ENCODE measurements at places on chromosomes 6 and 20. TPM values are rescaled to one million over a fixed set of nuclear protein-coding genes. Genes with fewer than 3 reads are reported as not detected.

DNA sequence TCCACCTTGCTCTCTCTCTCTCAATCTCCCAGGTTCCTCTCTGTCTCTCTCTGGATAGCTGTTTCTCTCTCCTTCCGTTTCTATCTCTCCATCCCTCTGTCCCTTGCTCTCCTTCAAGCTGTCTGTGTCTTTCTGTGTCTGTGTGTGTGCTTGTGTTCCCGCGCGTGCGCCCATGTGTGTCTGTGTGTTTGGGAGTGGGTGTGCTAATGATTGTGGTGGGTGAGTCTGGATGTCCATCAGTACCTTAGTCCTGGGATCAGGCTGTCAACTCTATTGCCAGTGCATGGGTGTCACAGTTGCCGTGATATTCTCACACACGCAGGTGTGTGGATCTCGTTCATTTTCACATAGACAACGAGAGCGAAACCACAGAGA is 1380.6 kb upstream of the DEFB115 start:
- DNase-seq: no peak

The PI16 gene
- 15.4 TPM for total RNA-seq

- DNase-seq: no peak
These were observed 12.0 kb downstream of the GCLC start for GRCh38 chr6:53532942-53533341.

The C6orf58 gene
- total RNA-seq: 0.55 TPM

DNA sequence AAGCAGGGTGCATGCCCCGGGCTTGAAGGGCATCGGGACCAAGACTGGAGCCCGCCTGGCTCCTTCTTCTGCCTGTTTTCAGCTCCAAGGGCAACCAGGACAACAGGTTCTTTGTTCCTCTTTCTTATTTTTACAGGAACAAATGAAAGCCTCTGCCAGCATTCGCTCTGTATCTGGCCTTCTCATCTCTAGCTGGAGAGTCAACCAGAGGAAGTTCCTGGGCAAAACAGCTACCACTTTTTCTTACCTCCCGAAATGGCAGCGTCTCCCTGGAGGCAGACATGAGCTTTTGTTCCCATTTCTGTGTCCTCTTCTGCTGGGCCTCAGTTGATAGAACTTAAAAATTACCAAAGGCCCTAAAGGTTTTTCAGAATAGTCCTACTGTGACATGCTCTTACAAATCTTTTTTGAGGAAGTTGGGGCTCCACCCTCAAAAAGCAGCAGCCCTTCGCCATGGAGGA is 74.1 kb upstream of the NAA20 start:
- DNase-seq: no peak

DNA sequence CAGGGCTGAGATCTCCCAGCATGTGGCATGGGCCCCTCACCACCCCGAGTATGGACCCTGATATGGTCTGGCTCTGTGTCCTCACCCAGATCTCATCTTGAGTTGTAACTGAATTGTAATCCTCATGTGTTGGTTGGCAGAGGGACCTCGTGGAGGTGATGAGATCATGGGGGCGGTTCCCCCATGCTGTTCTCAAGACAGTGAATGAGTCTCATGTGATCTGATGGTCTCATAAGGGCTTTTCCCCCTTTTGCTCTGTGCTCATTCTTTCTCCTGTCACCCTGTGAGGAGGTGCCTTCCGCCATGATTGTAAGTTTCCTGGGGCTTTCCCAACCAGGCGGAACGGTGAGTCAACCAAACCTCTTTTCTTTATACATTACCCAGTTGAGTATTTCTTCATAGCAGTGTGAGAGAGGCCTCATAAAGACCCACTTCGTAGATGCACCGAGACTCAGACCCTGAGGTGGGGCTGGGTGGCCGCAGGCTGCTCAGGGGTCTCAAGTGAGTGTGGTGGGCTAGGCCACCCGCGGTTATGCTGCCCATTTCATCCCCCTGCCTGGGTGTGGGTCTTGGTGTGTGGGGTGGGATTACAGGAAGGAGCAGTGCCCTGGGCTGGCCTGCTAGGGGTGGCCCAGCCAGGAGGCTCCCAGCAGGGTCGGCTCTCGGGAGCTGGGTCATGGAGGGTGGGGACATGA is 26.2 kb upstream of the GATA5 start:
- DNase-seq: no peak

The SLC13A3 gene
- 5.1 TPM for total RNA-seq

The OR2J3 gene
- not detected for total RNA-seq

- DNase-seq: no peak
These were observed 837 bp downstream of the TRAM2 start for GRCh38 chr6:52576054-52576391.

DNA sequence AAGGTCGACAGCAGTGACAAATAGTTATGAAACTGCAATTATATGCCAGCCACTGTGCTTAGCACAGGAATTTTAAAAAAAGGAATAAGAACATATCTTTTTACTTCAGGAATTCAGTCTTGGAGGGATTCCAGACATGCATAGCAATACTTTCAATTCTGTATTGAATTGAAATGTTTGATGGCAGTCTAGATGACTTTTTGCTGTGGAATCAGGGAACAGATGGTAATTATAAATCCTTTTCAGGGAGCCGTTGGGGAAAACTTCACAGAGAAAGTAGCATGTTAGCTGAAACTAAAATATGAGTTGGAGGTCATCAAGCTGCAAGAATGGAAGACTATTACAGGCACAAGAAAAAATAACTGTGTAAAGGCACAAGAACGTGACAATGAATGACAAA is 74.8 kb downstream of the IMPG1 start:
- no peak for DNase-seq

DNA sequence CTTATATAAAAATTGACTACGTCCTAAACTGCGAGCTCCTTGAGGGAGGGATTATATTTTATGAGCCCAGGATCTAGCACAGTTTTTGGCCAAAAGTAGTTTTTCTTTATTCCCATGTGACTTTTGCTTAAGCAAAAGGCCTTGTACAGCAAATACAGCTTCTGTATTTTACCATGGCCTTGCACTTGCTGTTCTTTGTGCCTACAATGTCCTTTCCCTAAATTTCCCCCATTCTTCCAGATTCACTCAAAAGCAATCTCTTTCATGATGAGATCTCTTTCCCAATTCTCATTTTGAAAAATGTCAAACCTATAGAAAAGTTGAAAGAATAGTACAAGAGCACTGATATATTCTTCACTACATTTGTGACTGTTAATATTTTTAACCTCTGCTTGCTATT is 4.8 kb upstream of the IGF2R start:
- no peak for DNase-seq

DNA sequence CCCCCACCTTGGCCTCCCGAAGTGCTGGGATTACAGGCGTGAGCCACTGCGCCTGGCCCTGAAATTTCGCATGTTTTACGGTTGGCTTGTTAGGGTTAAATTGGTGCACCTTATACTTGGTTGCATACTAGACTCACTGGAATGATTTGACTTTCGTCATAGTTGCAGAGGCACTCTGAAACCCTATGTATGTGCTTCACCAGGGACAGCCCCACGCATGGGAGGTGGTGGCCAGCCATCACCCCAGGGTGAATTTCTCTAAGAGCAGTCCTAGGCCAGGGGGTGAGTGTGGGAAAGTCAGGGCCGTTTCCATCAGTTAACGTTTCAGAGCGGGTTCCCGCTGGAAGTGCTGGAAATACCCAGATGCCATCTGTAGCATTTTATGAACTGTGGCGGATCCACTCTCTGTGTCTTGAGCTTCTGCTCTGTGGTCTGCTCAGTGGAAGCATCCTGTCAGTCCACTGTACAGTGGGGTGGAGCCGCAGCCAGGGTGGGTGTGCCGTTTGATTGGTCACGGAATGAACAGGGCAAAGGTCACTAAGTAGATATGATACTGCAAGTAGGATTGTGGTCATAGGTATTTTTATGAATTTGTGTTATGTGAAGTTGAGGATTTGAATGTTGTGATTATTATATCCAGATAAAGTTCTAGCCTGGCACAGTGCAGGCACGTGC is 13.2 kb downstream of the DNAJC5 start:
- no peak for DNase-seq

The PSMB9 gene
- total RNA-seq: 20.1 TPM

Measured in ureter (tissue), 1 donor.